CD4-positive, alpha-beta T cell treated with Interleukin-17A for 1 hour (primary cell): ENCODE measurements at places on chromosomes 6 and 20.
A peak's percentile ranks its signal among the peaks of the same experiment; 100 is the strongest.

DNA sequence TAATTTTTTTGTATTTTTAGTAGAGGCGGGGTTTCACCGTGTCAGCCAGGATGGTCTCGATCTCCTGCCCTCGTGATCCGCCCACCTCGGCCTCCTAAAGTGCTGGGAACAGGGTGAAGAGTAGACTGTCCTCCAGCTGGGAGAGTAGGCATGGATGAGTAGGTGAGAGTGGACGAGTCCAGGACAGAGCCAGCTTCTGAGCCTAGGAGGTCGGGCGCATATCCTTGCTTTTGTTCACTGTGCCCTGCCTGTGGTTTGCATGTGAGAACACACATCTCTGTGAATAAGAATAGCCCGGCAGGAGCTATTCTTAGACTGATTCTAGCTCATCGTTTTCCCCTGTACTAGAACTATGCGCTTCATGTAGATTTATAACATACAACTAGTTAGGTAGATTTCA, 78.3 kb downstream of the RPP40 start:
- no peak for DNase-seq

DNA sequence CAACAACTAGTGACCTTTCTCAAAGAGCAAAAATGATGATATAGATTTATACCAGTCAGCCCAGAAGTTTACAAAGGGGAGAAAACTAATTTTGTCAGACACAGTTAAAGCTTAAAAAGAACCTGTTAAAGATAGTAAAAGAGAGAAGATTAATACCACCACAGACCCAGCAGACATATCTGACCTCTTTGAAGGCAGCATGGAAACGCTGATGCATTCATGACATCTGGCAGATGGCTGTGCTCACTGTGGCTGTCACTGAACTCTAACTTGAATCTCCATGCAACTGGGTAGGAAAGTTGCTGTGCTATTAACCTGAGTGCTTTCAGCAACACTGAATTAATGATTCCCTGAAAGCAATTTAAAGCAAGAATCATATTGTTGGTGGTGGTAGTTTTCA, 159.8 kb upstream of the PRDM1 start:
- no peak for DNase-seq

- DNase-seq = no peak
Observed at GRCh38 chr6:3119040-3119723, 671 bp downstream of the BPHL start.

- DNase-seq = peak; percentile 41
Observed at GRCh38 chr20:49594143-49594930, 26.4 kb upstream of the PTGIS start.

GRCh38 chr6:40112350-40112749, 178.1 kb upstream of the MOCS1 start:
- DNase-seq = no peak

DNA sequence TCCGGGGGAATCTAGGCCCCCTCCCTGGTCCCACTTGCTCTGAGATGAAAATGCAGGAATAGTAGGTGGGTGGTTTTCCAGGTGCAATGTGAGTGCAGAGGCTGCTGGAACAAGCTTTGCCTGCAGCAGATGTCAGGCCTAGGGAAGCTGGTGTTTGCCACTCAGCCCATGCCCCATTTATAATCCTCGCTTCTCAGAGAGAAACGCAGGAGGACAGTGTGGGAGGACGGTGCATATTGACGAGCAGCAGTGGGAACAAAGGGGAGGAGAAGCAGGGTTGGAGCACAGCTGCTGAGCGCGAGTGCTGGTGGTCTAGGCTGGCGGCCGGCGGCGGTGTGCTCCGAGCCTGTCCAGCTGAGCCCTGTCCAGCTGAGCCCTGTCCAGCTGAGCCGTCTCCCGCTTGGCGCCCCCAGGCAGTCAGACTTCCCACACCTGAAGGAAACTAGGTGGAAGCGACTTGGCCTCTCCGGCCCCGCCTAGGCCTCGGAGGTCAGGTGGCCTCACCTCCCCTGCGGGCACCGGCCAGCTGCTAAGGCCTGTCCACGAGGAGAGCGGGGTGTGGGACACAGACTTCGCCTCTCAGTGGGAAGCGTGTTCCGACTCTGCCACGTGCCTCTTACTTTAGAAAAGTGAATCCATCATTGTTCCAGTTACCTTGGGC, 49.7 kb upstream of the FRMD1 start:
- no peak for DNase-seq

GRCh38 chr6:17881085-17881858, 106.2 kb downstream of the KIF13A start:
- no peak for DNase-seq

DNA sequence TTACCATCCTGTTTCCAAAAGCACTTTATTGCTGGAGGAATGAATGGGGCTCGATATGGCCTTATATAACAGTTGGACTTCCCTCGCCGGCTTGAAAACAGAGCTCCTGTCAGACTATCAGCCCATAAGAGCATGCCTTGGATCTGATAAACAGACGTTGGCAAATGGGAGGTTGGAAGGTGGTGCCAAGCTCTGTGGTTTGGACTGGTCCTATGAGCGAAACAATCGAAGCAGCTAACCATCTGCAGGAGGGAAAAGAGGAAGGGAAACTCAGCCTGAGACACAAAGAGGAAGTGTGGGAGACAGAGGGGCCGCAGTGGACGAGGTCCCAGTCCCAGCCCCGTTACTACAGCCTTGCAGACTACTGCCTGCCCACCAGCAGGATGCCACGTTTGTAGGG, 92.9 kb downstream of the TFAP2C start:
- DNase-seq = no peak

DNA sequence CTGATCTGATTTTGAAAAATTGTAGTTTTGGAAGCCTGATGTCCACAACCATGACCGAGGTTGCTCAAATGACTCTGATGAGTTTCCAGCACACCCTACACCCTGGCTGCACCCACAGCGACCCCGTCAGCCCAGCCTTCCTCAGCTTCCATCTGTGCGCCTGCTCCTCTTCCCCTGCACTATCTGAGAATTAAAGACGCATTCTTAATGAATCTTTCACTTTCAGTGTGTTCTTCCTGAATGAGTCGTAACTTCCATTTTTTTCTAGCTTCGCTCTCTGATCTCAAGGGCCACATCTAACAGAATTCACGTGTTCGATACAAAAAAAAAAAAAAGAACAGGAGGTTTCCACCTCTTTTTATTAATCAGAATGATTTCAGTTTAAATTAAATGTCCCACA, 21.3 kb upstream of the RREB1 start:
- DNase-seq = peak; percentile 66

- DNase-seq = peak; percentile 57
Observed at GRCh38 chr6:143513410-143513809, 1.9 kb upstream of the FUCA2 start.

GRCh38 chr6:110353457-110354001, 4.6 kb downstream of the METTL24 start:
- no peak for DNase-seq

GRCh38 chr6:154229786-154230185, 126.8 kb downstream of the IPCEF1 start:
- DNase-seq = peak; percentile 68

DNA sequence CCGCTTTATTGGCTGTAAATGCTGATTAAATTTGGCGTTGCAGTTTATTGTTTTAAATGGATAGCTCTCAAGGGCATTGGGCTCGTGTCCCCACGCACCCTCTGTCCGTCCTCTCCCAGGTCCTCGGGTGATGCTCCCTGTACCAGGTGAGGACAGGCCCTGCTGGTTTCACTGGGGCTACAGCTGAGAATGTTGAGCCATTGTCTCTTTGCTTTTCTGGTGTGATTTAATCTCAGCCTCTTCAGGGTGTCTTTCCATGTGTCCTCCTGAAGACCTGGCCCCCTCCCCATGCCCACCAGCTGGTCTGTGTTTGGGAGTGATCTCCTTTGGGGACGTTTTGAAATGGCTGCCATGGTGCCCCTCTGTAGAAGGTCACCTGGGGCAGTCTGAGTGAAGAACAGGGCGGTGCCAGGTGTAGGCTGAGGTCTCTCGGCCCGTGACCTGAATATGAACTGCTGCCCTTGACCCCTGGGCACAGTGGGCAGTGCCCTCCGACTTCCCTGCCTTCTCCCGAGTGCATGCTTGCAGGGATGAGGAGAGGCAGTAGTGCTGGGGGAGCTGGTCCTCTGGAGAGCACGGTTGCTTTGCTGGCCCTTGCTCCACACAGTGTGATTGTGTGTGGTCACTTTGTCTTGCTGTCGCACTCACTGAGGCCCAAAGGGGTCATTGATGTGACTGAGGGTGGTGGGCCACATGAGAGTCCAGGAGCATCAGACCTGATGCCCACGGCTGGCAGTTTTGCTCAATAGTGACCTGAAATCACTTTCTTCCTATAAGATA, 12.4 kb upstream of the C20orf204 start:
- DNase-seq = no peak

DNA sequence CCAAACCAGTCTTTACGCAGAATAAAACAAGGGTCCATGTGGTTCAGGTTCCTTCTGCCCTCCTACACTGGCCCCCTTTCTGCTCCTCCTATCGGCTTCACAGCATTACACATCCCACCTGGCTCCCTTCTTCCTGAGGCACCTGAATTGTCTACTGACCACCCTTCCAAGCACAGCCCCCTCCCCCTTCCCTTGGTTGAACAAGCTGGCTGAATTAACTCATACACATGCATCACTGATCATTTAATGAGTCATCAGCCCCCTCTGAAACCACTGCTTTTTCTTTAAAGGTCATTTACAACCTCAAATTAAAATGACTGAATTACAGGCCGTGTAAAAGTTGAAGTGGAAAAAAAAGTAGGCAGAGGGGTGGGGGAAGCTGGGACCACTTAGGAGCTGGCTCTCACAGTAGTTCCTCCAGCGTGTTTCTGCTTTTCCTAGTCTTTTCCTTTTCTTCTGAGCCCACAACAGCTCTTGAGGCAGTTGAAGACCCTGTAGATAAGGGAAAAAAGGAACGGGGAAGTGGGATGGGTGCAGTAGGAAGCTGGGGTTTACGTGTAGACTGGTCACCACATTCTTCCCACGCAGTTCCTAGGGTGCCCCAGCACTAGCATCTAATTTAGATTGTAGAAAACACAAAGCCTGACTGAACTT, 67.6 kb downstream of the FYN start:
- DNase-seq = peak; percentile 46

- no peak for DNase-seq
Observed at GRCh38 chr20:17693444-17694001, 6.2 kb upstream of the BANF2 start.

DNA sequence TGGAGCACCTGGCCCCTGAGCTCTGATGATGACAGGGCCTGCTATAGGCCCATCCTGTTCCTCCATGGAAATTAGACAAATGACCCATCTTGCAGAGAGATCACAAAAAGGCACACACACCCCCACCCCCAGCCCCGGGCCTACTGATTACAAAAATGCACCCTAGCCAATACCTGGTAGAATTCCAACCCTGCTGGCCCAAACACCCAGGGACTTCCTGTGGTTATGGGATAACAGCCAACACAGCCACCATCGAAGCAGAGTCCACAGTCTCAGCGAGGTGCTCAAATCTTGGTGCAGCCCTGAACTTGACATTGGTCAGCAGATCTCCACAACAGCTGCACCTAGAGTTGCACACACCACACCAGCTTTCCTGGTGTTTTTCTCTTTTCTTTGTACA, 17.0 kb downstream of the NCR2 start:
- DNase-seq = no peak

DNA sequence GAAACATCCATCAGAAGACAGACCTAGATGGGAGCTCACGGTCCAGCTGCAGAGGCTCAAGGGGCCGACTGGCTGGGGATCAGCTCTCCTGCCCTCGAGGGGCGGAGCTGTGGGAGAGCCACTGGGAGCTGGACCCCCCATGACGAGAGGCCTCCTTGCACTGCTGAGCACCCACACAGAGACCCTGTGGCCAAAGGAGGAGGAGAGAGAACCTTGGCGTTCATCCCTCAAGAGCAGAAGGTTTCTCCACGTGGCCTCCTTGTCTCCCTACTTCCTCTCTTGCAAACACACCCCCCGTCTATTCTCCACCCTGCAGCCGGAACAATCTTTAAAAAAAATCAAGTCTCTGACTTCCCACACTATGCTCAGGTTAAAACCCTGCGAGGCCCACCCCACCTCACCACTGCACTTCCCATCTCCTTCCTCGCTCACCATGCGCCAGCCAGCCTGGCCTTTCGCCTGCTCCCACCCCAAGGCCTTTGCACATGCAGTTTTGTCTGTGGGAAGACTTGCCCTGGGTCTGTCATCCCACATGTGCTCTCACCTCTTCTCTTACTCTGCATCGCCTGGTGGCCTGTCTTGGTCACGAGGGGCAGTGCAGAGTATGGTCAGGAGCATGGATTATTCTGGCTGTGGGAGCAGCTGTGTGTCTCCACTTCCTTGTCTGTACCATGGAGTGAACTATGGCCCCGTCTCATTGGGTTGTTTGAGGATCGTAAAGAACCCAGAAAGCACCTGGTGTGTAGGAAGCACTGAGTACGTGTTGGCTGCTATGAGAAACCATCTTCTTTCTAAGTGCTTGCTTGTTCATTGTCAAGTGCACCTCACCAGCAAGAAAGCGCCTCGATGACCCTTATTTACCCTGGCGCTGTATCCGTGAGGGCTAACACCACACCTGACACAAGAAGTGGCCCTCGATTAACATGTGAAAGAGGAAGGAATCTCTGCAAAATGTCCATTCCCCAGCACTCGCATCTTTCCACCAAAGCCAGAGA, 32.9 kb downstream of the PMEPA1 start:
- DNase-seq = no peak

- DNase-seq = no peak
Observed at GRCh38 chr20:48197066-48197465, 411.8 kb upstream of the SULF2 start.

DNA sequence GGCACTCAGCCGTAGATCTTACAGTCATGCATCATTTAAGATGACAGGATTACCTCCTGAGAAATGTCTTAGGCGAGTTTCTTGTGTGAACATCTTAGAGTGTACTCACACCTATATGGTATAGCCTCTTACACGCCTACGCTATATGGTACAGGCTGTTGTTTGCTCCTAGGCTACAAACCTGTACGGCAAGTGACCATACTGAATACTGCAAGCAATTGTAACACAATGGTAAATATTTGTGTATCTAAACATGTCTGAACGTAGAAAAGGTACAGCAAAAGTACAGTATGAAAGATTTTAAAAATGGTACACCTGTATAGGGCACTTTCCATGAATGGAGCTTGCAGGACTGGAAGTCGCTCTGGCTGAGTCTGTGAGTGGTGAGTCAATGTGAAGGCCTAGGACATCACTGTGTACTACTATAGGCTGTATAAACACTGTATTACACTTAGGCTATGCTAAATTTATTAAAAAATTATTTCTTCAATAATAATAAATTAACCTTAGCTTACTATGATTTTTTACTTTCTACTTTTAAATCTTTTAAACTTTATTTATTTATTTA, 541 bp upstream of the IL20RA start:
- no peak for DNase-seq

- DNase-seq = no peak
Observed at GRCh38 chr20:2507464-2507863, 1.3 kb downstream of the ZNF343 start.
